ENCODE measurements at places on chromosomes 4 and X.

- DNase-seq: no peak
Observed at GRCh38 chrX:13304052-13304451, 15.8 kb downstream of the ATXN3L start.

DNA sequence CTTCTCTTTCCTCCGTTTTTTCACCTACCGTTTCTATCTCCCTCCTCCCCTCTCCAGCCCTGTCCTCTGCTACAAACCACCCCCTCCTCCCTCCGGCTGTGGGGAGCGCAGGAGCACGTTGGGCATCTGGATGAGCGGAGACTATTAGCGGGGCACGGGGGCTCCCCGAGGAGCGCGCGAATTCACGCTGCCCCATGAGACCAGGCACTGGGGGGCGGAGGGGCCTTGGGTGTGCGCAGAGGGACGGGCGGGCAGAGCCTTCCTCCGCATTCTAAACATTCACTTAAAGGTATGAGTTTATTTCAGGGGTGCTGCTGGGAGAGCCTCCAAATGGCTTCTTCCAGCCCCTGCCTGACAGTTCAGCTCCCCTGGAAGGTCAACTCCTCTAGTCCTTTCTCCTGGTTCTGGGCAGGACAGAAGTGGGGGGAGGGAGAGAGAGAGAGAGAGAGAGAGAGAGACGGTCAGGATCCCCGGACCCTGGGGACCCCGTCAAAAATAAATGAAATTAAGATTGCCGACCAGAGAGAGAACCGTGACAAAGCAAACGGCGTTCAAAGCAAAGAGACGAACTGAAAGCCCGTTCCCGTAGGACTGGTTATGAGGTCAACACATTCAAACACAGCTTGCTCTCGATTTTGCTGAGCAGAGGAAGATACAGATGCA lies 5.0 kb downstream of the SHOX start:
- DNase-seq: no peak

DNA sequence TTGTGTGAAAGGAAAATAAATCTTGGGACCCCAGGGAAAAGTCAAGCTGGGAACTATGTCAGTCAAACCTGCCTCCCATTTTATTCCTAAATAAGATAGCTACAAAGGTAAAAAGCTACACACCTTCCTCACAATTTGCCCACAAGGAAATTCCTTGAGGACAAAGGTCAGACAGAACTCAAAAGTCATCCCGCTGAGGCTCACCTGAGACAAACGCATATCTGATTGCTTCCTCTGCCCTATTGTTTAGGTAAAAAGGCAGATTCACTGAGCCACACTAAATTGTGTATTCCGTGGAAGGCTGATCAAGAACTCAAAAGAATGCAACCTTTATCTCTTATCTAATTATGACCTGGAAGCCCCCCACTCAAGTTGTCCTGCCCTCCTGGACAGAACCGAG lies 58.7 kb upstream of the MAML3 start:
- no peak for DNase-seq

GRCh38 chr4:12961713-12962112 lies 522.4 kb downstream of the RAB28 start:
- DNase-seq: no peak

DNA sequence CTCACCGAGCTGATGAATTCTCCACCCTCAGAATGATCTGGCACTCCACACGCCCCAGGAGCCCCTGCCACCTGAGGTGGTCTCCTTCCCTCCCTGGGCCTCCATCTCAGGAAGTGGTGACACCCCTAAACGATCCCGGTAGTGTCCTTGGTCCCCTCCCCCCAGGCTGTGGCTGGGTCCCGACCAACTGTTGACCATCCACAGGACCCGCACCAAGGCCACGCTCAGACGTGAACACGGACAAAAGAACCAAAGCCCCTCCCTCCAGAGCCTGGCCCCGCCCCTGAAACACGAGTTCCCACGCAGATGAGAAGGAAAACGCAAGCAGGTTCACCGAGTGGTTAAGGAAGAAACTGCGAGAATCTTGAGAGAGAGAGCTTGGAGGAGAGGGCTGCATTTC lies 16.6 kb downstream of the LRPAP1 start:
- DNase-seq: no peak

DNA sequence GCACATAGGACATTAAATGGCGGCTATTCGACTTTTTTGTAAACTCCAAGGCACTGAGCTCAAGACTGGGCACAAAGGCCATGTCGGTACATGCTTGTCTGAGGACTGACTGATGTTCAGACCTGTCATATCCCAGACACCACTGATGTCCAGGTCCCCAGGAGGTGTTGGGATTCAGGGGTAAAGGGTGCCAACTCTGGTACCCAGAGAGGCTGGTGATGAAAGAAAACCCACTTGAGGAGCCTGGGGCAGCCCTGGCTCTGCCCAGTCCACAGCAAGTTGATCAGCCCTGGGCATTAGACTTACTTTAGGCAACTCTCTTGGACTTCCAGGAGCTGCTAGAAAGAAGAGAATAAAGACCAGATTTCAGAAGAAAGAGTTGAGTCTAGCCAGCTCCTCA lies 18.7 kb downstream of the SASH3 start:
- no peak for DNase-seq

DNA sequence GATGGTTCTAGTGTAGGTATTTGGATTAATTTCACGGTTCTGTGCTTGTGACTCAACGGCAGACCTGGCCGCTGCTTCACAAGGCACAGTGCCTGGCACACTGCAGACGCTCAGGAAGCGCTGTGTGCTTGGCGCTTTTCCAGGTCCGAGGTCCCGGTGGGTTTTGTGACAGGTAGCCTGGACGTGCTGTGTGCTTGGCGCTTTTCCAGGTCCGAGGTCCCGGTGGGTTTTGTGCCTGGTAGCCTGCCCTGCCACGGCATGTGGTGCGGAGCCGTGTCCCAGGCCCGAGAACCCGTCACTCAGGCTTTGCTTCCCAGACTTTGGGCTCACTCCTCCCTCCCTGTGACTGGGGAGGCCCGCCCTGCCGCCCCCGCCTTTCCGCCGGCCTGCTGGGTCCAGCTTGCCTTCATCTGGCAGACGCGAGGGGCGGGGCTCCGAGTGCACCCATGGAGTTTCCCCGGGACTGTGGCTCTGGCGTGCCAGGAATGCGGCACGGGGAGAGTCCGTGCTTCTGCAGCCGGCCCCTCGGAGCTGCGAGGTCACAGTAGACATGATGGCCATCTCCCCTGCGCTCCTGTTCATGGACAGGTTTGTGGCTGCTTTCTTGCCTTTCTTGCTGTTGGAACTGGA lies 44.2 kb downstream of the TBC1D14 start:
- DNase-seq: no peak

DNA sequence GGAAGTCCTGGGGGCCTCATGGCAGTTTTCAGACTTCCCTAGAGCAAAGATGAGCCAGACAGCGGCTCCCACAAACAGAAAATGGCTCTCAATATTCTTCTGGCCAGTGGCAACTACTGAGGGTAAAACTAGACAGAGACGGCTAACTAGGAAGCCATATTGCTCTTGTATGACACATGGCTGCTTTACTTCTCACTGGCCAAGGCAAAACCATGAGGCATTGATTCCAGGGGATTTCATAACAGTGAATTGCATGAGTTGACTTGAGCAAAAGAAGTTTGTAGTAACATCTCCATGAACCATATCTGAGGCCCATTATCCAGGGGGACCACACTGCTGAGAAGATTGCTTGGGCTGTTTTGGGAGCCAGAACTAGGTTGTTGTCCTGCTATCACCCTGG lies 13.7 kb upstream of the TLR8 start:
- DNase-seq: no peak

- no peak for DNase-seq
Observed at GRCh38 chr4:76108467-76109181, 34.1 kb downstream of the ART3 start.

- DNase-seq: no peak
Observed at GRCh38 chr4:89528526-89529133, 221.0 kb upstream of the GPRIN3 start.

GRCh38 chr4:145566768-145567167 lies 52.4 kb upstream of the MMAA start:
- DNase-seq: no peak

DNA sequence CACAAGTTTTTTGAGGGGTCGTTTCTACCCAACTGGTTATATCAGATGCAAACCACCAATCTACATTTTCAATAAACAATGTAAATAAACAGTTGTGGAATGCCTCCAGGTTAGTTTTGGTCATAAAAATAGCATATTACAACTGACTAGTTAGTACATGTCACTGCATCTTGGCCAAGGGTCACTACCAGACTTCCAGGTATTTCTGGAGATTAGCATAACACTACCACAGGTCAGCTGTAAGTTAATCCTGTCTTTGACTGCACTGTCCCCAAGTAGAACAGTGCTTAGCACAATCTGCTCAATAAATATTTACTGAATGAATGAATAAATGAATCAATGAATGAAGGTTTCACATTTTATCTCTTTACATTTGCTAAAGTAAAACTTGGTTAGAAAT lies 64.4 kb downstream of the TBC1D19 start:
- no peak for DNase-seq

GRCh38 chrX:10090319-10090718 lies 66.5 kb upstream of the CLCN4 start:
- no peak for DNase-seq

- no peak for DNase-seq
Observed at GRCh38 chr4:35217331-35217730, 1027.0 kb downstream of the ARAP2 start.

- DNase-seq: no peak
Observed at GRCh38 chr4:98919996-98920395, 8.9 kb downstream of the EIF4E start.

GRCh38 chr4:19774690-19775256 lies 476.9 kb upstream of the SLIT2 start:
- no peak for DNase-seq

DNA sequence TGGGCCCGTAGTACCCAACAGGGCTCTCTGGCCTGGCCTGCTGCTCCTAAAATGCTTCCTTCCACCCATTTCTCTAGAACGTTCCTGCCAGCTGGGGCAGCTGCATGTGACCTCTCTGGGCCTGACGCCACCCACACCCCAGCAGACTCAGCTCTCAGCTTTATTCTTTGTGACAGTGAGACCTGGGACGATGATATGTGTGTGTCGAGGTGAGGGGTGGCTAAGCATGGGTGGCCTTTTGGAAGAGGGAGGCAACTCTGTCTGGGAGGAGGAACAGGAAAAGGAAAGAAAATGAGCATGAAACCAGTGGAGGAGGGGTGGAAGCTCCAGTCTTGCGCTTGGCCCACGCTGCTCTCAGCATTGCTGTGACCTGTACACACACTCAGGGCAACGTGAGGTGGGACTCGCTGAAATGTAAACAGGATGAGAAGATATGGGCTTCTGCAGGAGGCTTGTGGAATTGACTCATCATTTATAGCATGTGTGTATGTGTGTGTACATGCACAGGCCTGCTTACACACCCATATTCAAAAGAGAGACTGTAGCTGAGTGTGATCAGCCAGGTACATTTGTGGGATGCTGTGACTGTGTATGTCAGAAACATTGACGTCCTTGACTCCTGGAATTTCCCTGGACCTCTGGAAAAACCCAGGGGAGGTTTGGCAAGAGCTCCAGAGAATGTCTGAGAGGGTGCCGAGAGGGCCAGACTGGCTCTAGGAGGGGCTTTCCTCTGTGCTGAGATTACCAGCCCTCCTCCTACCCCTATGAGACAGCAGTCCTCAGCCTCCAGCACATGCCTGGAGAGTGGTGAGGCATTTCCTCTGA lies 137.9 kb downstream of the PJA1 start:
- no peak for DNase-seq

GRCh38 chr4:13590766-13591165 lies 36.8 kb downstream of the BOD1L1 start:
- DNase-seq: no peak

DNA sequence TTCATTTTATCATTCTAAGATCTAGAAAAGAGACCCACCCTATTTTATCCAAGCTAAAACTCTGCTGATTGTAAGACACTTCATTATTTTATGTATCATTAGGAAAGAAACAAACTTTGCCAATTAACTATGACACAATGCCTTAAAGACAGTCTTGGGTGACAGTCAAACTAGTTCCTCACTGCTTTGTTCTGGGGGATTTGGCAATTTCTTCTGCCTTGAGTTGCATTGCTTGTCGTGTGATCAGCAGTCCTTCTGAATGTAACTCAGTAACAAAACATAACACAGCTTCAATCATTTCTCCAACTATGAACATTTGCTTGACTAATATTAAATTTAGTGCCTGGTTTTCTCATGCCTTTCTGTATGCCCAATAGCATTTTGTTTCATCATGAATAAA lies 577.9 kb upstream of the DIPK2B start:
- DNase-seq: no peak

DNA sequence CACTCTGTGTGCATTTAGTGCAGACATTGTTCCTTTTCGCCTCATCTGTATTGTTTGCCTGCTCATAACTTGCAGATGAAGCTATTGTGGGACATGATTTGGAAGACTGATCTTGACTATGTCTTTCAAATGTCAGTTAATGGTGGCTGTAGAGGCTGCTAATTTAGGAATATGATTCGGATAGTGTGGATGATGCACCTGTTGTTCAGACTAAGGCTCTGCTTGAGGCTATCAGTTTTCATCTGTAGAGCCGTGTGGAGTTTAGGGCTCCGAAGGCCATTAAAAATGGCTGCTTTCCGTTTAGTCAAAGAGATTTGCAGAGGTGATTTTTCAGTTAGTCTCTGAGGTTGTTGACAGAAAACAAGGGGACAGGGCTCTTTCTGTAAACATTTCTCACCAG lies 102.0 kb downstream of the GBA3 start:
- DNase-seq: no peak

DNA sequence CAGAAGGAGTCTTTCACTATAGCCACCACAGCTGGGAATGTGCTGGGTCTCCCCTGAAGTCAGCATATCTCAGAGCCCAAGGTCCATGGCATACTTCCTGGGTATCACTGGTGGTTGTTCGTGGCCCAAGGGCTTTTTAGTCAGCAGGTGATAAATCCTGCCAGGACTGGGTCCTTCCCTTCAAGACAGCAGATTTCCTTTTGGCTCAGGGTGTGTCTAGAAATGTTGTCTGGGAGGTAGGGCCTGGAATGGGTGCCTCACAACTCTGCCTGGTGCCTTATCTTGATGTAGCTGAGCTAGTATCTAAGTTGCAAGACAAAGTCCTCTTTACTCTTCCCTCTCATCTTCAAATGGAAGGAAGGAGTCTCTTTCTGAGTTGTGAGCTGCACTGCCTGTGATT lies 102.4 kb upstream of the TMLHE start:
- no peak for DNase-seq

DNA sequence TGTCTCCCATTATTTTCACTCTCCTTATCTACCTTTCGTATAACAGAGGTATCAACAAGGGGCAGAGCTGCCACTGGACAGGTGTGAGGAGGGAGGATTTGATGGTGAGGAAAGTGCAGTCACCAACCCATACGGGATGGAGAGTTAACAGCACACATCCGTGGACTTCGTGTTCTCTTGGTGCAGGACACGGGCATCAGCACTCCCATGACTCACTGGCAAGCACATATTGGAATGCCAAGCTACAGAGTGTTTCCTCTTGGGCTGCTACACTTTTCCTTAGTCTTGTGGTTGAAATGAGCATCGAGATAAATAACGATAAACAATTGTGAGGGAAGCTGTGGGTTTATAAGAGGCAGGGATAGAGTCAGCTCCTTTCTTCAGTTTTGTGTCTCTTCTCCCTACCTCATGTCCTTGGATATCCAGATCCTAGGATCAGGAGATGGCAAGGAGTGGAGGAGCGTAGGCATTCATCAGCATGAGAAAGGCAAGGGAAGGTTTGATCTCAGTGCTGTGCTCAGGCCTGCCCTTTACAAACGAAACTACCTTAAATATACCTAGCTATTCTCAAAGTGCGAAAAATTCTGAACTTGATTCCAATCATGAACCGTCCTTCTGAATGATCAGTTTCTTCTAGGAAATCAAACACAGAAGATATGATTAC lies 96.3 kb downstream of the ZNF827 start:
- no peak for DNase-seq
